ENCODE measurements at places on chromosomes 5 and 9.

GRCh38 chr5:32767948-32768467 lies 56.9 kb downstream of the NPR3 start:
- no peak for DNase-seq

GRCh38 chr5:171906703-171907590 lies 99.5 kb downstream of the FBXW11 start:
- no peak for DNase-seq

DNA sequence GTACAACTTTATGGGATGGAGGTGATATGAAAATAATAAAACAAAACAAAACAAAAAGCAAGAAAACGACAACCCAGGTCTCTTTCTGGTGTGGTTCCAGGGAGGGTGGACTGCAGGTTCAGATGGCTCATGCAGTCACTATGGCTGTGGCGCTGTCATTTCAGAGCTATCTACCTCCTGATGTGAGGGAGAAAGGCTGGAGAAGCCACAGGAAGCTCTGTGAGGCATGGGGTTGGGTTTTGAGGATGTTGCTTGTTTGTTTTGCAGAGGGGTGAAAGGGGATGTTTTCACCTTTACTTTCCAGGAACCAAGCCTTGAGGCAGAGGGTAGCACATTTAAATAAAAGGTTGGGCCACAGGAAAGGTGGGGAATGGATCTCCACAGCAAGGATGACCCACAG lies 18.7 kb downstream of the NIPAL4 start:
- no peak for DNase-seq

- no peak for DNase-seq
Measured at GRCh38 chr5:165139262-165139661, 1633.8 kb downstream of the MAT2B start.

DNA sequence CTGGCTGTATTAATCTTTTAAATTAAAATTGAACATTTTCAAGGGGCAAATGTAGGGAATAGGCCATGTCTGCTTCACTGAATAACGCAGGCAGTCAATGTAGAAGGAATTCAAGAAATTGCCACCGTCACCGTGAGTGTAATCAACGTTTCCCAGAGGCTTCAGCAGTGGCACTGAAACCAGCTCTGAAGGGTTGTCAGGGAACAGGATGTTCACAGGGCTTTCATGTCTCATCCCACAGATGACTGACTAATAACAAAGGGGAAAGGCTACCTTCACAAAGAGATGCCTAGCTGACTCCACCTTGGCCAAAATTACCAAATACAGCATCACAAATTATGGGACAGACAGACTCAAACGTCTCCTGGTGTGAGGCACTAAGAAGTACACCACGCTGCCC lies 70.4 kb upstream of the SIMC1 start:
- DNase-seq, result no peak

DNA sequence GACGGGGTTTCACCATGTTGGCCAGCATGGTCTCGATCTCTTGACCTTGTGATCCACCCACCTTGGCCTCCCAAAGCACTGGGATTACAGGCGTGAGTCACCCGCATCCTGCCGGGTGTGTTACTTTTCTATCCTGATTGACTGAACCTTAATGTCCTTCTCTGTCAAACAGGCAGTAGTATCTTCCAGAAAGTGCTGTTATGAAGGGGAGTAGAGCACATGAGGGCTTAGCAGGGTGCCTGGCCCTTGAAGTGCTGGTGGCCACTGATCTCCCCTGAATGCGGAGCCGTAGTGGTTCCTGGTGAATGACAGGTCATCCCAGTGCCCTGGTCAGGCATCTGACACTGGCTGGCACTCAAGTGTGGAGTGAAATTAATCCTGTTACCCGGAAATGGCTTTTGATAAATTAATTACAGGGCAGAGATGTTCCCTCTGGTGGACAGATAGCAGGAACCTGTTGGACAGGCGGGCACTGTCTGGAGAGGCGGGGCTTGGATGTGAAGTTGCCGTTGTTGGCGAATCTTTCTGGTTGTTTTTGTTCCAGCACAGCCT lies 28.4 kb downstream of the PRRC2B start:
- no peak for DNase-seq

- DNase-seq, result no peak
Measured at GRCh38 chr5:95729115-95730010, 1.8 kb upstream of the RHOBTB3 start.

DNA sequence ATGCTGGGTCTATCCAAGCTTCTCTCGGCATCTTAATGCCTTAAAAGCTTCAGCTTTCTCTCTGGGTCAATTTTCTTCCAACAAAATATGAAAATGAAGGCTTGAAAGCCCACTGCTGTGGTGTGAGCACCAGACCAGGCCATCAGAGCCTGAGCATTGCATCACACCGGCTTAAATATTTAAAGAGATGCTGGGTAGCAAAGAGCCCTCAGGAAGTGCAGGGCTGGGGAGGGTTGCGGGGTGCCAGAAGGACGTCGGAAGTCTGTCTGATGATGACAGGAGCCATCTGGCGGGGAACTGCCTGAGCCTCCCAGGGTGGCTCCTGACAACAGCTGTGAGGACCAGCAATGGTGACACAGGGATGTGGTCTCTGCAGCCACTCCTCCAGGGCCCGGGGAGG lies 185.5 kb downstream of the OLFM1 start:
- DNase-seq, result no peak

- no peak for DNase-seq
Measured at GRCh38 chr5:134563962-134564361, 38.5 kb downstream of the JADE2 start.

DNA sequence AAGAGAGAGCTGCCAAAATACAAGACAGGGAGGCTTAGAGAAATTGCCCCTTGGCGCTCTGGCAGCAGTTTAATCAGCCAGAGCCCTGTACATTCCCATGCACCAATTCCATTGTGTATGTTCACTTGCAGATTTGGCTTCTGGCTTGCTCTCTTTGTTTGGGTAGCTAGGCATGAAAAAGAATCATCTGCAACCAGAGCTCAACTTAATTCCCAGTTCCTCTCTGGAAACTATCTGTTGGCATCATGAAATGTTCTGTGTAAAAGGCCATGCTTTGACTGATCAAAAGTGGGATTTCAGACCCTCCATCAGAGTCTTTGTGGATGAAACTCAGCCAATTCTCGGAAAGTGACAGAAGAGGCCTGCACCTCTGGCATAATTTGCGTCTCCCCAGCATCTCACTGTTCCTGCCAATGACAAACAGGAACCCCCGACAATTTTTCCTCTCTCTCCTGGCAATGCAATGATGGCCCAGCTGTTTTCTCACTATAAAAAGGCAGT lies 53.8 kb upstream of the RAD23B start:
- DNase-seq, result no peak

GRCh38 chr5:90561766-90562165 lies 3.2 kb downstream of the ADGRV1 start:
- DNase-seq, result no peak

DNA sequence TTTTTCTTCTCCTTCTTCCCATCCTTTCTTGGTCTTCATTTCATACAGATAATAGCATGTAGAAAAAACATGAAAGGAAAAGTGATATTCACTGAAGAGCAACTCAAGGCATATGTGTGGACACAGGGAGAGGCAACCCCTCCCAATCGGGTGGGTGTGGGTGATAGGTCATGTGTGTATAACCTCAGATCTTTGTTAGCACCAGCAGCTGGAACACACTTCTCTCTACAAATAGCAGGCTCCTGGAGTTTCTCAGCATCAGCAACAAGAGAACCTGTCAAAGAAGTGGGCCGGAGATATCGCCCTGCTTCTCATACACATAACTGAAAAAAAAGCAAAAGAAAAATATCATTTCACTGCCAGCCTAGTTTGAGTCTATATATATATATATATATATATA lies 426.4 kb downstream of the DTWD2 start:
- DNase-seq, result no peak

- no peak for DNase-seq
Measured at GRCh38 chr5:106312360-106312759, 1358.4 kb downstream of the EFNA5 start.

GRCh38 chr9:100084128-100084453 lies 14.7 kb downstream of the ERP44 start:
- DNase-seq, result no peak

GRCh38 chr9:3721096-3721495 lies 195.3 kb upstream of the RFX3 start:
- DNase-seq, result no peak

DNA sequence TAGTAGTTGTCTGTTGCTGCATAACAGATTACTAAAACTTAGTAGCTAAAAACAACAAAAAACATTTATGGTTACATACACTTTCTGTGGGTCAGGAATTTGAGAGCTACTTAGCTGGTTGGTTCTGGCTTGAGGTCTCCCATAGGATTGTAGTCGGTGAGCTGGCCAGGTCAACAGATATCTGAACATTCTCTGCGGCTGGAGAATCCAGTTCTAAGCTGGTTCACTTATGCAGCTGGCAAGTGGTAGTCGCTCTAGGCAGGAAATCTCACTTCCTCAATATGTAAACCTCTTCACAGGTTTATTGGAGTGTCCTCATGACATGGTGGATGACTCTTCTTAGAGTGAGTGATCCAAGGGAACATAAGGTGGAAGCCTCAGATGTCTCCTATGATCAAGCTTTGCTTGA lies 65.7 kb upstream of the TNFAIP8 start:
- DNase-seq, result no peak

DNA sequence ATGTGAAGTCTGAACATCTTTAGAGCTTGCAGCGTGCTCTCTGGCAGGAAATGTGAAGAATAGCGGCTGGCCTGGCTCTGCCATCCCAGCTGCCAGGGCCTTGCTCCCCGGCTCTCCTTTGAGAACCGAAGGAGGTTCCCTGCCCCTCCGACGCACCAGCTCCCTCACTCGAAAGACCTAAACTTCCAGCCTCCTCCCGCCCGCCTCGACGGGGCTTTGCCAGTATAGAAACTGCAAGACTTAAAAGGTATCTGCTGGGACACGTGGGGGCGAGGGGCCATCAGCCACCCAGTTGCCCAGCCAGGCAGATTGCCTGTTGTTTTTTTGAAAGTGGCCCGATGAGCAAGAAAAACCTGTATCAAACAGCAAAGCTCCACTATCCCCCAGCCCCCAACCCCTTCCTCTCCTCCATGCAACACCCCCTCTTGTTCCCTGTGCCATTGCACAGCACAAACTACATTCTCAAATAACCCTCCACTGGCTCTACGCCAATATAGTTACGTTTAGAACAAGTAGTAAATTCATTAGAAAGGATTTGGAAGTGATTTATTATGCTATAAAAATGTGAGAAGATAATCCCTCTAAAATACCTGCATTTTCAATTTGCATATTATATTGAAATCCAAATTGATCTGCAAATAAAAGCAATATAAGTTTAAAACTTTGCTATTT lies 331.9 kb downstream of the MED10 start:
- no peak for DNase-seq

DNA sequence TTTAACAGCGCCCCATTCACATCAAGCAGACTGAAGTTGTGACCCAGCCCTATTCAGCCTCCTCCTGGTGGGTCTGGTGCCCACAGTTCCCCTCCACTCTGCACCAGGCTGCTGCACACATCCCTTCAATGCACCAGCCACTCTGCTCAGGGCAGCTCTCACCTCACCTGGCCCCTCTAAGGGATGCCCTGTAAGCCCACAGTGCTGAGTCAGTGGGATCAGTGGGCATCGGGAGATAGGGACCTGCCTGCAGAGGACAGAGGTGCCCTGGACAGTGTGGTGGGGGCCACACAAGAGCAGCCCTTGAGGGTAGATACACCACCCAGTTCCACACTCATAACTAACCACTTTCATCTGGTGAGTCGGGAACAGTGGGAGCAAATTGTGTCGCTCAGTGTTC lies 38.3 kb upstream of the S1PR3 start:
- no peak for DNase-seq

GRCh38 chr9:32839013-32839885 lies 55.9 kb downstream of the TMEM215 start:
- no peak for DNase-seq

GRCh38 chr9:134014946-134015345 lies 10.3 kb upstream of the BRD3OS start:
- DNase-seq, result no peak

DNA sequence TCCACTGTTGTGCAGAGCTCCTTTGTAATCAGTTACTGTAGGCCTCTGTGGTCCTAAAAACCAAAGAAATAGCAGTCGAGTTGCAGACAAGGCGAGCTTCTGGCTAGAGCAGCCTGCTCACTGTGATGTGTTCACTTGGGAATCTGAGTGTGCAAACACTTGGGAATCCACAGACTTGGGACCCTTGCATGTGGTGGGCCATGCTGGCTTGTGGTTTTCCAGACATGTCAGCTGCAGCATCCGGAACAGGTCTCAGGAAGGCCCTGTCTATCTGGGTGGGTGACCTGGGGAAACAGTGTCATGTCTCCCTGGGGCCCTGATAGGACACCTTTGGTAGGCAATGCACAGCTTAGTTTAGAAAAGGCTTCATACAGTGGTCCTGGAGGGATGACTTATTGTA lies 66.4 kb downstream of the WWC1 start:
- no peak for DNase-seq

DNA sequence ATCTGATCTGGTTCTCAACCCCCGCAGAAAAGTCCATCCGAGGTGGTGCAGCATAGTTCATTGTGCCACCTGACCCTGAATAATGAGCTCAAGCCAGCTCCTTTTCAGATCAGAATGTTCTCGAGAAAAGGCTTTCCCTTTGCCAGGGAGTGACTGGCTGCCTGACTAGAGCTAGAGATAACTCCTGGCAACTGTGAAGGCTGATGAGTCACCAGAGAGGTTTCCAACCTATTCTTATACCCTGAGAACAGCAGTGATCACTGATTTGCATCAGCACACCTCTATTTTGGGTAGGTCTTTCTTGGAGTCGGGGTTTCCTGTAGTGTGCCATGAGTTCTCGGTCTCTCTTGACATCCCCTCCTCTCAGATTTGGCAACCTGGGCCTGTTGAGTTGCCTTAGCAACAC lies 127.9 kb downstream of the PIK3R1 start:
- DNase-seq, result no peak

- no peak for DNase-seq
Measured at GRCh38 chr9:2955575-2955974, 111.7 kb upstream of the PUM3 start.

GRCh38 chr9:126125992-126126409 lies 200.6 kb upstream of the MVB12B start:
- DNase-seq, result no peak

GRCh38 chr5:157989296-157989695 lies 130.4 kb upstream of the CLINT1 start:
- DNase-seq, result no peak

DNA sequence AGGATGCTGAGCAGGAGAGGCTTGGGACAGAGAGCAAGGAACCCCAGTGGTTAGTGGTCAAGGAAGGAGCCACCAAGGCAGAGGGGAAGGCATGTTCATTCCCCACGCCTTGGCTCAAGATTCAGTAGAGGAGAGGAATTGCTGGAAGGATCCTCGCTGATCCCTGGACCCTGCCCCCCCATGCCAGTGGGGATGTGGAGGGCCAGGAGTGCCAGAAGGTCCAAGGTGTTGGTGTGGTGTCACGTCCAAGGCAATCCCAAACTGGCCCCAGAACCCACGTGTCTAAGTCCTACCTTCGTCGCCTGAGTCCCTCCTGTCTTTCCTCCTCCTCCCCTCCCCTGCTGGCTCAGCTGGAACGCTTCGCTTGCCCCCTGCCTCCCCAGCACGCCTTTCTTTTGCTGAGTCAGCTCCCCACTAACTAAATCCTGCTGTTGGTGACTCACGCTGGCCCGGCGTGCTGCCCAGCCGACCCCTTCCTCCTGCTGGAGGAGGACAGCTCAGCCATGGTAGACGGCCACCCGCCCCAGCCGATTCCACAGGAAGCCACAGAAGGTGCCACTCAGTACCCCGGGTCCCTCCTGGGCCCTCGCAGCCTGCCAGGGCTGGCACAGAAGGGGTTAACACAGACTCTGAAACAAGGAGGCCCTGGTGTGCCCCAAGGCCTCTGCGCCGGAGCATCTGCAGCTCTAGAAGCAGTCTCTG lies 37.6 kb upstream of the ORM1 start:
- DNase-seq, result no peak

Measured in stimulated activated CD8-positive, alpha-beta memory T cell treated with anti-CD3 and anti-CD28 coated beads, Interleukin-4, amount 100 ng/mL, for 1 hour (primary cell).